ENCODE measurements at places on chromosomes 5 and 9.

- no peak for DNase-seq
Observed at GRCh38 chr9:87686520-87687090, 39.3 kb upstream of the CTSL start.

- DNase-seq = no peak
Observed at GRCh38 chr5:175686826-175687225, 29.0 kb downstream of the HRH2 start.

- DNase-seq = no peak
Observed at GRCh38 chr5:144122641-144123040, 47.8 kb downstream of the YIPF5 start.

- DNase-seq = no peak
Observed at GRCh38 chr9:36290996-36291395, 32.7 kb upstream of the GNE start.

DNA sequence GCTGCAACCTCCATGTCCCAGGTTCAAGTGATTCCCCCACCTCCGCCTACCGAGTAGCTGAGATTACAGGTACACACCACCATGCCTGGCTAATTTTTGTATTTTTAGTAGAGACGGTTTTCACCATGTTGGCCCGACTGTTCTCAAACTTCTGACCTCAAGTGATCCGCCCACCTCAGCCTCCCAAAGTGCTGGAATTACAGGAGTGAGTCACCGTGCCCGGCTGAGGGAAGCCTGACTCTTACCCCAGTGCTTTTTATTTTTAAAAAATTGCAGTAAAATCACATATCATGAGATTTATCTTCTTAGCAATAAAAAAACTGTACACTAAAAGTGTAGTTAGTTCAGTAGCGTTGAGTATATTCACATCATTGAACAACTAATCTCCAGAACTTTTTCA lies 105.3 kb downstream of the SLIT3 start:
- DNase-seq = peak; percentile 57

GRCh38 chr9:130879863-130880411 lies 16.7 kb downstream of the QRFP start:
- DNase-seq = no peak

- DNase-seq = peak; percentile 88
Observed at GRCh38 chr9:91131433-91131839, 230.3 kb downstream of the AUH start.

DNA sequence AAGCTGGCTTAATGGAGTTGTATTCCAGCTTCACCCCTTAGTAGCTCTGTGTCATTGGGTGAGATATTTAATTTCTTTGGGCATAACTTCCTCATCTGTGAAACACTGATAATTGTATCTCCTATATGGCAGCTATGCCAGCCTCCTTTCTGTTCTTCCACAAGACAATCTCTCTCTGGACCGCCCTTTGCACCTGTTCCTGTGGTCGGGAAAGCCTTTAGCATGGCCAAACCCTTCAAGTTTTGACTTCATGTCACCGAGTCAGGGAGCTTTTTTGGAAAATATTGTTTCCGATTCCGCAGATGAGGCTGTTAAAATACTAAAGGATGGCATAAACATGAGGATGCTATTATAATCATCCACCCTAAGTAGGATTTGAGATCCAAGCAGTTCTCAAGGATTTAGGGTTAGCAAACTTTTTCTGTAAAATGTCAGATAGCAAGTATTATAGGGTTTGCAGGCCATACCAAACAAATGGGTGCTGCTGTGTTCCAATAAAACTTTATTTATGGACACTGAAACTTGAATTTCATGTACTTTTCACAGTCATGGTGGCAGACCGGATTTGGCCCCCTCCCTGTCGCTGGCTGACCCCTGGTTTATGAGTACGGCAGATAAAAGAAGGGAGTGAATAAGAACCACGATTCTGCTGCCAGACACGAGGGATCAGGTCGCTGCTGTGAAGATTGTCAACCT lies 695 bp upstream of the NDFIP1 start:
- DNase-seq = no peak

DNA sequence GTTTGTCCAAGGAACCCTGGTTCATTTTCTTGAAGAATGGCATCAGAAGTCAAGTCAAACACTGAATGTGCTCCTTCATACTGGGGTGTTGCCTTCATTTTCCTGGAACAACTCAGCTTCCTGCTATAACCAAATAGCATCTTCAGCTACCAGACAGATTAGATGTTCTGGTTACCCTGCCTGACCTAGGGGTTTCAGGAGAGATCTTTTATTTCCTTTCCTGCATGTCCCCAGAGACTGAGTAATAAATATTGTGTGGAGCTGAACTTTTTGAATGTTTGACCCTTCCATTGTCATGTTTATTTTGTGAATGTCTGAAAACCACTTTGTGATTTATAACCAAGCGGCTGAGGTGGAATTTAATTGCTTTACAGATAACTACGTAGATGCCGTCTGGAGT lies 147.1 kb downstream of the IRX1 start:
- DNase-seq = no peak
